Nucleus accumbens (tissue), 56 donors: ENCODE measurements at places on chromosomes 4 and X.

DNA sequence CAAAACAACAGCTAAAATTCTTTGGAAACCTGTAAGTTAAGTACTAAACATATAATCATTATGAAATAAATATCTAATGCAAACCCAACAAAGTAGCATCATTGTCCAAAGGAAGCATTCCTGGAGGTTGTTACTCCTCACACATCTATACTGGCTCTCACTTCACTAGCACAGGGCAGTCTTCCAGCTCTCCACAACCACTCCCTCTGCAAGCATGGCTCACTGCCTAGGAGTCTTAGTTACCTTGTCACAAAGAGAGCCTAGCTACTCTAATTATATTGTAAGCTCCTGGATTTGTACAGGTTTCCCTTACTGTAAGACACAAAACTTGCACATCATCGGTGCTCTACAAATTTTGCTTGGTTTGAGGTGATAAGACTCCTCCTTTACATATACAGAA lies 76.1 kb downstream of the AMMECR1 start:
- no peak for DNase-seq

- DNase-seq: no peak
These were observed 50.5 kb downstream of the HELT start for GRCh38 chr4:185068837-185069236.

DNA sequence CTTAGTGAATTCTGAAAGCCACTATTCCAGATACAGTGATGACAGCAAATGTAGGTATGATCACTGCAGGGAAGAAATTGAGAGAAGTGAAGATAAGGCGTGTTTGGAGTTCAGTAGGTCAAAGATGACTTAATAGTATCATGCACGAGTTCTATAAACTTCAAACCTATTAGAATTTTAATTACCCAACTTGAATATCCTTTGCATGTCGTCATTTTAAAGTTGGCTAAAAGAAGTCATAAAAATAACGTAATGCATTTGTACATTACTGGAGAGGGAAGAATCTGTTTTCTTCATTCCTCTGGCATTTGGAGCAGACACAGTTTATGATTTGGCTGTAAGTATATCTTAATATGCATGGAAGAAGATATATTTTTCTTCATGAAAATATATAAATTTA lies 68.6 kb upstream of the MXRA5 start:
- DNase-seq: no peak

- DNase-seq: no peak
These were observed 93.0 kb upstream of the EGFL6 start for GRCh38 chrX:13476384-13476783.

- DNase-seq: no peak
These were observed 139.8 kb downstream of the PTTG2 start for GRCh38 chr4:38099908-38100407.

GRCh38 chrX:112081781-112082652 lies 559 bp downstream of the TRPC5 start:
- no peak for DNase-seq

- peak; percentile 30 for DNase-seq
These were observed 6.3 kb downstream of the MEPE start for GRCh38 chr4:87838890-87839591.

- DNase-seq: no peak
These were observed 88.3 kb upstream of the DDX3X start for GRCh38 chrX:41245641-41246040.

GRCh38 chr4:139188648-139189416 lies 11.8 kb upstream of the ELF2 start:
- DNase-seq: no peak

DNA sequence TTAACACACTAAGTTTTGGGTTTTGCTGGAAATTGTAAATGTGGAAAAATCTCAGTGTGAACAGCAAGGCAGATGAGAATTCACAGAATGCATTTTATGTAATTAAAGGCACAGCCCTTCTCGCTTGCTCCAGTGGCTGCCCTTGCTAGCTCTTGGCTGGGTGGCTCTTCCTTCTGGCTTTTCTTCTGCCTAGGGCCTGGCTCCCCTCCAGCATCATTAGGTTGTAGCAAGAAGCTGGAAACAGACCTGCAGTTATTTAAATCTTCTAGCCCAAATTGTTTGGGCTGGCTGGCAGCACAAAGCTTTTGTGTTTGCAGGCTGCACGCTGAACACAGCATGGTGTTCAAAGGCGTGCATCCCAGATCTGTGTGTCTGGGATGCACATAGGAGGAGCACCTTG lies 56.5 kb downstream of the LIMCH1 start:
- no peak for DNase-seq

GRCh38 chr4:41106081-41106480 lies 108.3 kb downstream of the APBB2 start:
- DNase-seq: no peak

- DNase-seq: no peak
These were observed 120.1 kb downstream of the PTTG2 start for GRCh38 chr4:38080061-38080974.
